H7 (cell line): ENCODE measurements at places on chromosomes 5 and 9. TPM values are rescaled to one million over a fixed set of nuclear protein-coding genes. Genes with fewer than 3 reads are reported as not detected.

The PRUNE2 gene
- 1.7 and 3.3 TPM in 2 replicates for total RNA-seq

The MCCC2 gene
- 53.1 and 60.7 TPM in 2 replicates for total RNA-seq

The WDR38 gene
- total RNA-seq = not detected in 2 replicates

The MARCHF3 gene
- total RNA-seq = 15.9 and 19.0 TPM in 2 replicates

The BARX1 gene
- total RNA-seq = 79.7 and 80.4 TPM in 2 replicates

GRCh38 chr5:119289438-119290044 lies 66.3 kb upstream of the TNFAIP8 start:
- DNase-seq = no peak
